Activated CD4-positive, alpha-beta T cell treated with anti-CD3 and anti-CD28 coated beads, Interleukin-10, Interleukin-2, amounts not matched to agents 100 ng/mL and 50 ng/mL, durations not matched to agents 16 hours and 8 hours (primary cell): ENCODE measurements at places on chromosomes 5 and 9.

- no peak for DNase-seq
These were observed 615 bp downstream of the ATG10 start for GRCh38 chr5:81972492-81972783.

GRCh38 chr9:34252670-34253459, 74.0 kb downstream of the UBAP1 start:
- DNase-seq = peak; percentile 75

- DNase-seq = no peak
These were observed 14.2 kb upstream of the PTGS1 start for GRCh38 chr9:122356627-122357026.

DNA sequence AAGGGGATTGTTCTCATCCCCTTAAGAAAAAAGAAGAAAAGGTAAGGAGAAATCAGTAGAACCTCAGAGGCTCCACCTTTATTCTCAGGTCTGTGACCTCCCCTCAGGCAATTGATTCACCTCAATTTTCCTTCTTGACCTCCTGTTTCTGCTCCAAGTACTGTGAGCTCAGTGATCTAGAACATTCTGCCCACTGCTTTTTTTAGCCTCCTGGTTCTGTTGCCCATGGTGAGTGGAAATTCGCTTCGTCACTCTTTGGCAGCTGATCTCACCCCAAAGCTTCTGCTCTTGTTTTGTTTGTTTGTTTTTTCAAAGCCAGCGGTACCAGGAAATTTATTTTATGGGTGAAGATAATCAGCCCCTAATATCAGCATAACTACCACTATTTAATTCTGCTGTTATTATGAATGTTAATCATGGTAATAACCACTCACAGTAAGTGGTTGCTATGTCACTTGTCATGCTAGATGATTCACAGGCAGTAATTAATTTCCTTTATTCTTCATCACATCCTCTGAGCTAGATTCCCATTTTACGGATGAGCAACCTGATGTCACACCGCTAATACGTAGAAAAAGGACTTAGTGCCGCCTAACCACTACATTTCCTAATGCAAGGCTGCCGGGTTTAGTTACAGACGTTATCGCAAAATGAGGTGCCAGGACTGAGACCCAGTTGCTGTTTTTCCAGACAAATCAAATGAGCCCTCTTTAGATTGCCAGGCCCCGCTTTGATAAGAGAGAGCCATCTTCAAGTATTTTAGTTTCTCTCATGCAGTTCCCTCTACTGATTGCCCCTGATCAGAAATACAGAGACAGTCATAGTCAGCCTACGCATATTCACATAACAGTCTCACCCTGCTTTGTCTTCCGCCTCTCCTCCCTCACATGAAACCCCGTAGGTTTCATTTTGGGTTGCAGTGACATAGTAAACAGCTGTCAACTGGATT, 78.2 kb downstream of the CYFIP2 start:
- DNase-seq = peak; percentile 73

DNA sequence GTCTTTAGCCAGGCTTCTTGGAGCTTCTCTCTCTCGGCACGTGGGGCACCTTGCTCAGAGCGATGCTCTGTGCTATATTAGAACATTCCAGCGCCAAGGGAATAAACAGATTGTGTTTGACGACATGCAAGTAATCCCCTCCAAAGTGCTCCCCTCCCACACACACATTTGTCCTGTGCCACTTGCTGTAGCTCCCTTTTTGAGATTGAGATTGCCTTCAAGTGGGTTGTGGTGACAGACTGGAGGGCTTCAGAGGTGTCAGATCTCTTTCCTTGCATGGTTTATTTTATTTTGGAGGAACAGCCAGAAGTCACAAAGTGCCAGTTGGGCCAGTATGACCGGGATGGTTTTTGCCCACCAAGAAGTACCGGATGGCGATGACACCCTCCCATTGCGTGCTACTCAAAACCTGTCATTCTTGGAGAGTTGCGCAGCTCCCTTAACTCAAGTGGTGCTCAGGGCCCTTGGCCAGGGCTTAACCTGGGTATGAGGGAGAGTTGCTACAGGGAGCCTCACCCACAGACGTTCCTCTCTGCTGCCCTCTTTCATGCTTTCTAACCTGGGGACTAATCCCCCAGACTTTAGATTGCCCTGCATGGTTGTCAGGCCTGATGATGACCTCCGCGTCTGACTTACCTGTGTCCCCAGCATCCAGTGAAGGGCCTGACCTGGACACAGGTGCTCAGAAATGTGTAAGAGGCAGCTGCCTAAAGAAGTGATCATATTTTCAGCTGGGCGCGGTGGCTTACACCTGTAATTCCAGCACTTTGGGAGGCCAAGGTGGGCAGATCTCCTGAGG, 18.8 kb upstream of the RPL26L1 start:
- DNase-seq = no peak

DNA sequence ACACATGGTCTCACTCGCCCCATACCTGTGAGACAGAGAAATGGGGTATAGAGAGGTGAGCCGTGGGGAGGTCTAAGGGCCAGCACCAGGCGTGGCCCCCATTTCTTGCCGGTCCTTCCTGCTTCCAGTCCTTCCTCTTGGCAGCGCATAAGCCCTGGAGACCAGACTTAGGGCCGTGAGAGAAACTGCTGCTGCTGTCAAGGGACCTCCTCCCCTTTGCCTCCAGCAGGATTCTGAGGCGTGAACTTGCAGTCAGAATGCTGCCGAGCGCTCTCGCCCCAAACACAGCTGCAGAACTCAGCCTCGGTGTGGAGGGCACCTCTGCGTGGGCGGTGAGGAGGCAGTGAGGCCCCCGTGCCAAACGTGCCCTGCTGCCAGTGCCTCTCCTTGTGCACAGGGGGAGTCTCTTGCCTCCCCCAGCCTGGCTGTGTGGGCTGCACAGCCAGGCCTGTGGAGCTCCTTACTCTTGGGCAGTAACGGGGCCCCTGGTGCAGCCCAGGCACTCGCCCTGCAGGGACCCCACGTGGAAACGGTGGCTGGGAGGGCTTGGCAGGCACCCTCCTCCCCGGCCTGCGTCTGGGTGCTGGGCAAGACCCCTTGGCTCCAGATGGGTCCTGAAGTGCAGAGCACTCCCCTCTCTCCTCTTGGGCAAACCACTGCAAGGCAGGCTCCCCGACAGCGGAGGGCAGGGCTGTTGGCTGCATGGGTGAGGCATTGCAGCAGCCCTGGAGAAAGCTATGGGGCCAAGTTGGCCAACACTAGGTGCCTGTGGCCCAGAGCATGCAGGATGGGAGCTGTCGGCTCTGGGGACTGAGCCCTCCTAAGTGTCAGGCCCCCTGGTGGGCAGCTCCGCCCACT, 85.4 kb downstream of the RXRA start:
- no peak for DNase-seq

GRCh38 chr9:110887276-110887675, 151.0 kb downstream of the LPAR1 start:
- DNase-seq = no peak

- DNase-seq = no peak
These were observed 180.7 kb upstream of the ZNF618 start for GRCh38 chr9:113695440-113695851.

GRCh38 chr9:107480386-107480789, 9.2 kb downstream of the KLF4 start:
- DNase-seq = no peak

DNA sequence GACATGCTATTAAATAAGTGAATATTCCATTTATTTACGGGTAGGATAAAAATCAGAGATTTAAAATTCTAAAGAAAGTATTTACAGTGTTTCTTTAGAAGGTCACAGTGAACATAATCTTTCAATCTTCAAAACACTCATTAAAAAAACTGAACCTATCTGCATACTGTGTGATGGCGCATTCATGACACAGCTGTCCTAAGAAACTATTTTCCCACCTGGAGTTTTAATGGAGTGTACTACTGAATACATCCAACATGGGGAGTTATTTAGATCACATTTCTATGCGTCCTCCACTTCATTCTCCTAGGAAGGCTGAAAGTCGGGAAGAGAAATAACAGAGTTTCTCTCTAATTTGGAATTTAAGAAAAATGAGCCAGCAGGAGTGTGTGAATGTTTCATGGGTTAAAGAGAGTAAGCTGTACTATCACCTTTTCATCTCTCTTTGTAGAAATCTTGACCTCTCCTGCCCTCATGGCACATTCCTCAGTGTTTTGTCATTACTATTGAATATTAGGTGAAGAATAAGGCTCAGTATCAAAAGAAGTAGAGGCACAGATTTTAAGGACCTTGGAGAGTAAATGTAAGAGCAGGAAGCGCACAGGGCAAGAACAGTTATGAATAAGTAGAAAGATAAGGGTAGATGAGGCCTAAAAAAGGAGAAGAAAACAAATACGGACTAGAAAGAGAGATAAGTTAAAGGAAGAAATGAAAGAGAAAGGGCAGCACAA, 551.2 kb upstream of the TUSC1 start:
- no peak for DNase-seq

DNA sequence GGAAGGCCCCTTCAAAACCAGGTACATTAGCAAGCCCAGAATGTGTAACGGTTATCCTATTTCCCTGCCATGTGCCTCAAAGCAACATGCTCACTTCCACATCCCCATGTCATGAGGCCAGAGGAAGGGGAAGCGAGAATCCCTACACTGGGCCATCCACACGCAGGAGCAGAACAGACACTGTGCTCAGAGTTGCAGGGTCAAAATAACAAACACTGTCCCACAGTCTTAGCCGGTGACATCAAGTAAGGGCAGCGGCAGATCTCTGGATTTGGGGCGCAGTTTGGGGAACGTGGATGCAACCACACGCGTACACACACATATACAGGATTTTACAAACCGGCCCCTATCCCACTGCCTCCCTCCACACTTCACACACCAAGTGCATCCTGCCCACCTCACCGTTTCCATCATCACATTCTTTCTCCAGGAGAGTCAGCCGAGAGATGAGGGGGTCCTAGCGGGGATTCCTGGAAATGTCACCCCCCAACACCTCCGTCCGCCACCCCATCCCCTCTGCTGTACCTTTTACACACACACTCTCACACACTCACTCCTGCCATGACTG, 776 bp downstream of the APBA1 start:
- DNase-seq = no peak

- DNase-seq = no peak
These were observed 11.9 kb upstream of the BTF3 start for GRCh38 chr5:73486119-73486899.

- DNase-seq = no peak
These were observed 3.3 kb downstream of the CDK9 start for GRCh38 chr9:127789179-127789578.

GRCh38 chr5:143080982-143081381, 310.8 kb downstream of the ARHGAP26 start:
- DNase-seq = no peak

- no peak for DNase-seq
These were observed 62.1 kb downstream of the PDE4D start for GRCh38 chr5:59831326-59832010.

- peak; percentile 86 for DNase-seq
These were observed 91.8 kb upstream of the DMRT1 start for GRCh38 chr9:749716-750115.

- DNase-seq = no peak
These were observed 12.4 kb upstream of the ASS1 start for GRCh38 chr9:130432362-130432761.

DNA sequence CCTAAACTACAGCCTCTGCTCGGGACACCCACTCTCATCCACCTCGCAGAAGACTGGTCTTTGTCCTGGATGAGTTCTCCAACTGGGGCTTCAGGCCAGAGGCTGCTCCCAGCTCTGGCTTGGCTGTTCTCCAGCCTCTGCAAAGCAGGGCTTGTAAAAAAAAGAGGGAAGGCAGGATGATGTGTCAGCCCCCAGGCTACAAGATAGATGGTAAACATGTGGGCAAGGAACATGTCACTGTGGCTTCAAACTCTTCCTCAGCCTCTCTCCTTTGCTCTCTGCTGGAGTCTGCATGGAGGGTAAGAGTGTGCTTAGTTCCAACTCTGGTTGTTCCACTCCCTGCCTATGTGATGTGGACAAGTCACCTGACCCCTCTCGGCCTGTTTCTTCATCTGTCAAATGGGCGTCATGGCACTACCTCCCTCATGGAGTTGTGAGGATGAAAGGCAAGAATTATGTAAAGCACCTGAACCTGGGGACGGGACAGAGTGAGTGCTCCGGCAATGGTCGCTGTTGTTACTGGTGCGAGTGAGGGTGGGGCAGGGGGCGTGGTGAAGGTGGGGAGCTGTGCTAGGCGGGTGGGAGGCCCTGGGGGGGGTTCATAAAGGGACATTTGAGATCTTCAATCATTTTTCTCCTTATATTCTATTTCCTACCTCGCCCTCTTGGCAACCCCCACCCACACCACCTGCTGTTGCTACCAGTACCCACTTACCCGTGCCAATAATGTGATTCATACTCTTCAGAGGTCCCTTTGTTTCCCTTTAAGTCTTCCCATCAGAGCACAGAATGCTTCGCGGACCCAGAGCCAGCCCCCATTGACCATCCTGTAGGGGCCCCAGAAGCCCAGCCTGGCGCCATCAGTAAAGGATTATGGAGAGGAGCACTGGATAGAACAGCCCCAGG, 6.8 kb upstream of the ZNF79 start:
- no peak for DNase-seq

DNA sequence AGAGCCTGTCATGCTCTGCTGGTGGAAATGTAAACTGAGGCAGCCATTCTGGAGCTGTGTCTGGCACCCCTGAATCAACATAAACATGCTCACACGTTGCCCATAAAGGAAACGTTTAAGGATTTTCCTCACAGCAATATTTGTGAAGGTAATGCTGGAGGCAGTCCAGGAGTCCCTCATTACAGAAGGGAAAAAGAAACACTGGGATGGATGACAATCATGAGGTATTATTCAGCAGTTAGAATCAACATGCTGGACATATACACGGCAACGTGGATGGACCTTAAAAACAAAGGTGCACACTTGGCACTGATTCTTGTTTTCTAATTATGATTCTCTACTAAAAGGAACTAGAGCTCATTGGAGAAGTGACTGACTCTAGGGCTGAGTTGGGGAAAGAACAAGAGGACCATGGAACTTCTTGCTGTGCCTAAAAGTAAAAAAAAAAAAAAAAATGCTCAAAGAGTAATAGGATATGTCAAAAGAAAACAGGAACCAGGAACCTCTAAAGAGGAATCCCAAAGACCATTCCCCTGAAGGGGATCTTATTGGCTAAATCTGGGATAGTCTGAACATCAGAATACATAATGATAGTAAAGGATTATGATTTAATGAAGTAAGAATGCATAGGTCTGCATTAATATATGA, 18.6 kb downstream of the B4GALT1 start:
- no peak for DNase-seq

DNA sequence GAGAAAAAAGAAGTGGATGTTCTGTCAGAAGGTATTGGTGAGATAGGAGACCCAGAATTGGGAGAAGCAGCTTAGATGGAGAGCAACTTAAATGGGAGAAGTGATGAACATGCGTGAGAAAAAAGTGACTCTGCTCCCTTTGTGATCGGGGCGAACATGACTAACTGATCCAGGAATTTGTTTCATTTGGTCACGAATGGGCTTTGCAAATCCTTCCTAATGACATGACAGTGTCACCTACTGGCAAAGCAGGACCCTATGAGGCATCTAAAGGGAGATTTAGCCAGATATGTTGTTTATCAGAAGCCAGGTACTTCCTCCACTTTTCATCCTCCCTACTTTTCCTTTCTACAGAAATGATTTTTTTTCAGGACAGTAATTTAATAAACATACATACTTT, 787.4 kb upstream of the RGMB start:
- DNase-seq = no peak
